ENCODE measurements at places on chromosomes 5 and 9. TPM values are rescaled to one million over a fixed set of nuclear protein-coding genes. Genes with fewer than 3 reads are reported as not detected.

Gene SLCO4C1
- total RNA-seq, result 0.21 TPM

Gene C9
- not detected for total RNA-seq

Gene LRRC70
- total RNA-seq, result 1.5 TPM

Gene DPYSL3
- 4.0 TPM for total RNA-seq

Gene MYO10
- 27.7 TPM for total RNA-seq

Gene GALT
- total RNA-seq, result 16.4 TPM

Gene HAPLN1
- total RNA-seq, result under 0.01 TPM

Gene COX7C
- 301 TPM for total RNA-seq

Gene EFNA5
- total RNA-seq, result 7.7 TPM

Gene PCDHGA5
- total RNA-seq, result not detected

Gene PALM2AKAP2
- total RNA-seq, result 8.2 TPM

Gene CD274
- 15.2 TPM for total RNA-seq

All from tracheal epithelial cell (primary cell).